ENCODE measurements at places on chromosomes 6 and 20.

DNA sequence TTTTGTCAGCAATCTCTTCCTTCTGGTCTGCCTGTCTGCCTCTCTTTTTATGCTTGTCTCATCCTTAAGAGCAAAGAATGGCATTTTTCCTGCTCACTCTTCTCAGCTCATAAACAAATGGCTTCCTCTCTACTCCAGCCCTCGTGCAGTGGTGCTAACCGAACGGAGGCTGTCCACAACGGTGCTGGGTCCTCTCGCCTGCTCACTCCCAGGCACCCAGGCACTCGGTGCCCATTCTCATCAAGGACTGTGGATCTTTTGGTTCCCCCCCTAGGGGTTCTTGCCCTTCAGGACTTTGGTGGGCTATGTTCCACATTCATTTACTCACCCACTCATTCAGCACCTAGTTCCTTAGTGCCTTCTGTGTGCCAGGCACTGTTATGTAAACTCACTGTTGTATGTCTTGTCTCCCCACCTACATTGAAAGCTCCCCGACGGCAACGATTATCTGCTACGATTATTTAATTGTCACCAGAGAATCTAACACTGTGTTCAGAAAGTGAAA, 113.9 kb downstream of the FYN start:
- DNase-seq: no peak

DNA sequence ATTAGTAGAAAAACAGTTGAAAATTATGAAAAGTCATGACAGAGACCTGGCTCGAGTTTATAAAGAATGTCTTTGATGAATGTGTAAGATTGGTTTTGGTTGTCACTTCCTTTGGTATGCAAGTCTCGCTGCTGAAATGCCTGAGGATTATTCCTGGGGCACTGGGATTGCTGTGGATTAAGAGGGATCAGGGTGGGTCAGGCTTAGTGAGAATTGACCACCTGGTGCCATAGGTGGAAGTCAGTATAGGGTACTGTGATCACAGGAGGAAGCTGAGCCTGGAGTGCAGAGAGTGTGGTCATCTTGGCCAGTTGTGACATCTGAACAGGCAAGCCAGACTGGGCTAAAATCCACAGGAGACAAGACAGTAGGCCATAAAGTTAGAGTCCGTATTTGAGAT, 34.9 kb downstream of the CEP43 start:
- no peak for DNase-seq

- no peak for DNase-seq
Measured at GRCh38 chr6:55282115-55282514, 45.2 kb upstream of the GFRAL start.

- DNase-seq: no peak
Measured at GRCh38 chr20:36167902-36168503, 13.5 kb downstream of the EPB41L1 start.

- DNase-seq: no peak
Measured at GRCh38 chr20:54843865-54844264, 368.5 kb downstream of the DOK5 start.

GRCh38 chr6:71395731-71396409, 107.3 kb downstream of the OGFRL1 start:
- no peak for DNase-seq

- no peak for DNase-seq
Measured at GRCh38 chr6:85684133-85684808, 41.6 kb upstream of the SYNCRIP start.

- DNase-seq: no peak
Measured at GRCh38 chr6:133245007-133245406, 3.9 kb downstream of the EYA4 start.

- DNase-seq: no peak
Measured at GRCh38 chr6:14620522-14620921, 502.9 kb downstream of the CD83 start.

DNA sequence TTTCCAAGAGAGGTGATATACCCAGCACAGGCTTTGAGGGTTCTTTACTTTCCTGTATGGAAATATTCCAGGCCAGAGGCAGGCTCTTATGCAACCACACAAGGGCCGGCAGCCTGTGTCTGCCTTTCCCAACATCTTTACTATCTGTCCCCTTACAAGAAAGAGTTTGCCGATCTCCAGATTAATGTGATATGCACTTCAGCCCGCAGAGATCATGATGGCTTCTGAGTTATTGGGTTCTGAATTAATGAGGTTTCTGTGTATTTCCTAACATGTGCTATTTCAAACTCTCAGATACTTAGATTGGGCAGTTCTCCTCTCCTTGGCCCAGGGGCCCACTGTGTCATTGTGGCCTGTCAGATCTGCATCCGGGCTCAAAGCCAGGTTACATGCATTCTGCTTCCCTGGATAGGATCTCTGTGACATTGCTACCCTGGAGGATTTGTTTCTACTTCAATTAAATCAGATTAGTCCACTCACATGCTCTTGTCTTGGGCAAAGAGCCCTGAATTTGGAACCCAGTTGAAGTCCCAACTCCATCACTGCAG, 56.6 kb downstream of the TGM2 start:
- no peak for DNase-seq

GRCh38 chr6:113137426-113137825, 719.7 kb upstream of the MARCKS start:
- DNase-seq: no peak

GRCh38 chr20:51340451-51340840, 202.1 kb downstream of the NFATC2 start:
- no peak for DNase-seq

DNA sequence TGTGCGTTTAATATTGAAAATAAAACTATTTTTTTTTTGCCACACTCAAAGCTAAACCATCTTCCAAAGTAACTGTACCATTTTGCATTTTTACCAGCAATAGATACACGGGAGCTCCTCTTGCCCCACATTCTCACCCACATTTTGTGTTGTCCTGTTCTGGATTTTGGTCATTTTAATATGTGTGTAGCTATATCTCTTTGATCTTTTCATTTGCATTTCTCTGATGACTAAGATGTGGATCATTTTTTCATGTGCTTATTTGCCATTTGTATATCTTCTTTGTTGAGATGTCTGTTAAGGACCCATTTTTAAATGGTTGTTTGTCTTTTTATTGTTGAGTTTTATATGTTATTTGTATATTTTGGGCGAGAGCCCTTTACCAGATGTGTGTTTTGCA, 1543.5 kb downstream of the GRIK2 start:
- no peak for DNase-seq

DNA sequence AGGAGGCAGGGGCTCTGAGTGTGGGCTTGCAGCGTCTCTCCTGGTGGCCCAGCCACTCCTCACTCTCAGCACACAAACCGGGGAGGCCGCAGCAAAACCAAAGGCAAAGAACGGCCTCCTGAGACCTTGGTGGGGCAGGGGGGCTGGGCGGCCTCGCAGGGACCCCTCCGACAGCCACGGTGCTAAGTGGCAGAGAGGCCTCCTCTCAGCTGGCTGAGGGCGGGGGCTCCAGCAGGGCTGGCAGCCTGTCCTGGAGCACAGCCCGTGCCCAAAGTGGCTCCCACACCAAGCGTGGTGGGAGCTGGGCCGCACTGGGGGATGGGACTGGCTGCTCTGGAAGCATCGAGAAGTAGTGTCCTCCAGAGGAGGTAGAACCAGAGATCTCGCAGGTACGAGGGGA, 334.4 kb downstream of the QKI start:
- no peak for DNase-seq

DNA sequence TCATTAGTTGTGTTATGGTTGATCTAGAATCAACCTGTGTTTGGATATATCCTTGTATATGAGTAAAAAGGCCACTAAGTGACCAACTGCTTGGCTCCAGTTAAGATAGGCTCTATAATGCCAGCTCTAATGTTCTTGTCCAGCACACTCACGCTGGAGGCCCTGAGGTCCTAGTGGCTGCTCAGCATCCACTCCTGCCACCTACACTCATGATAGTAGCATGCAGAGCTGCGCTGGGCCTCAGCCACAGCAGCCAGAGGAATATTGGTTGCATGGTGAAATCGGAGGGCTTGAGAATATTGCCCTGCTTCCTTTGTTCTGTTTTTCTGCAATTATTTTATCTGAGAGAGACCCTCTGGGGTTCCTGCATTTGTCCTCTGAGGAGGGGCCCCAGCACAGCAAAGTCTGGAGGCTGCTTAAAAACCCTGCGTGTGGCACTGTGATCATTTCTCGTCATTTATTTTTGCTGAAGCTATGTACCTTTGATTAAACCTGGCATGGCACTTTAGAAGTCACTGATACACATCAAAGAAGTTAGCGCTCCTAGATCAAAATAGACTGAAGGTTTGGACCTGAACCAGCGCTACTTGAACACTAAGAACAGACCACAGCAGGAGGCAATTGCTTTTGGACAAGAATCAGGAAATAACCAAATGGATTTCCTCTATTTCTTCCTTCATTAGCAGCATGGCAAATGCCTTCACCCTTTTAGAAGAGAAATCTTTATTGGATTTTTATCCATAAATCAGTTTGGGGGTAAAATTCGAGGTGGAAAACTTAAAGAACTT, 398.4 kb upstream of the ID4 start:
- no peak for DNase-seq

- peak; percentile 29 for DNase-seq
Measured at GRCh38 chr6:130848945-130849344, 21.7 kb downstream of the SMLR1 start.

- no peak for DNase-seq
Measured at GRCh38 chr6:75077701-75078100, 128.2 kb downstream of the COL12A1 start.

- DNase-seq: no peak
Measured at GRCh38 chr6:85561750-85562357, 31.8 kb downstream of the SNX14 start.

GRCh38 chr20:59584278-59584925, 19.9 kb upstream of the PHACTR3 start:
- no peak for DNase-seq

DNA sequence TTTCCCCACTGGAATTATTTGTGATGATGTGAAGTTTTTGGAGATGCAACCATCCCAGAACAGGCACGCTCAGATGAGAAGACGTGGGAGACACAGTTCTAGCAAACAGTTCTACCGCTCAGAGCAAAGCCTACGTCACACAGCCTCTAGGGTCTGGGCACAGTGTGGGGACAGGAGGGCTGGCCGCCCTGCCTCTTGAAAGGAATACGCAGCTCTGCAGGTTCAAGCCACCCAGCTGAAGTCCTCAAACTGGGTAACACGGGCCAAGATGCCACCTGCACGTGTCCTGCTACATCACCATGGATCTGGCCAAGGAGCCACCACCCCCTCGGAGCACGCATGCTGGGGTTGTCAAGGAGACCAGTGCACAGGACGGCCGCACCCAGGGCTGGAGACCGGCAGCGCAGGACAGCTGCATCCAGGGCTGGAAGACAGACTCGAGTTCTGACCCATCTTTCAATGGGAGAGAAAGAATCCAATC, 75.0 kb downstream of the NOL4L start:
- peak; percentile 24 for DNase-seq

DNA sequence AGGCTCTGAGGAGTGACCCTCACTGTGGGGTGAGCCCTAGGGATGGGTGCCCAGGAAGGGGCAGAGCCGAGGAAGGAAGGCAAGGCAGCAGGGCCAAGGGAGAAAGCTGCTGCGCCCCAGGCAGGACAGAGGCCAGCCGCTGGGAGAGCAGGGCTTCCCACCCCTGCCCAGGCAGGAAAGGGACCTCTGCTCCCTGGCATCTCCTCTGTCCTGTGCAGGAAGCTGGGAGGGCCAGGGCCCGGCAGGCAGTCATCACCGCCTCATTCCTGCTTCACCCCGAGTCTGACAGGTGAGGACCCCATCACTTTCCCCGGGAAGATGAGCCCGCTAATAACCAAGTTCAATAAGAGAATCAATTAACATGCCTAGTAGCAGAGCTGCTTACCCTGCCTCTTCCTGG, 81.3 kb downstream of the EDN3 start:
- no peak for DNase-seq

GRCh38 chr6:66533921-66534404, 826.9 kb upstream of the EYS start:
- no peak for DNase-seq

GRCh38 chr6:27630727-27631608, 158.1 kb upstream of the ZNF184 start:
- DNase-seq: peak; percentile 76

GRCh38 chr6:155093430-155093829, 98.3 kb downstream of the TIAM2 start:
- peak; percentile 35 for DNase-seq

- no peak for DNase-seq
Measured at GRCh38 chr6:148999929-149000468, 253.2 kb downstream of the UST start.

- DNase-seq: no peak
Measured at GRCh38 chr20:6277661-6278240, 154.9 kb upstream of the FERMT1 start.

DNA sequence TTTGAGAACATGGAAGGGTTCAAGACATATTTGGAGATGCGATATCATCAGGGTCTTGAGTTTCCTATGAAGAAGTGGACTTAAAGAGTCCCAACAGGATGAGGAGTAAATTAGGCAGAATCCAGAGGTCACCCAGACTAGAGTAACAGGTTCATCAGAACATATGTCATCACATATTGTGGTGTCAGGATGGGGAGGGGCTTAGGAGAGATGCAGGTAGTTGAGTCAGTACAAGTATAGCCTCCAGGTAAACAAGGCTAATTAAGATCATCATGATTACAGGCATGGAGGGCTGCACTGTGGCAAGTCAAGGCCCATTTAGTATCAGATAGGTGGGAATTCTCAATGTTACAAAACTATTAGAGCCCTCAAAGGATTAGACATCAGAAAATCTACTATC, 90.1 kb upstream of the PAK5 start:
- DNase-seq: no peak

GRCh38 chr6:5132731-5133130, 47.6 kb downstream of the PPP1R3G start:
- DNase-seq: no peak

- no peak for DNase-seq
Measured at GRCh38 chr6:75543311-75543710, 49.7 kb upstream of the FILIP1 start.

DNA sequence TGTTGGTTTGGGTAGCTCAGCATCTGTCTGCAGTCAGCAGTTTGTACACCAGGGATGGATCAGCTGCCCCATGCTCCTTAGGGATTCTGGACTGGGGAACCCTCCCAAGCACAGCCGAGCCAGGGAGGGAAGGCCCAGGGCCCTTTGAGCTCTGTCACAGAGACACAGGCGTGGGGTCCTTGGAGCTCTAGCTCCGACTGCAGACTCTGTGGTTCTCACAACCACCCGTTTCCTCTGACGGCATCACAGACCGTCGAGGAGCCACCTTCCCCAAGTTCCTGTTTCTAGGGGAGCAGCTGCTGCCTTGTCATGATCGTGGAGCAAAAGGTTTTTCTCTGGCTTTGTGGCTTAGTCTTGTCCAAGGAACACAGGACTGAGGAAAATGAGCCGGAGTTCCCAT, at the start of gene SLA2:
Gene SLA2 (minus strand): TSS at position 199 of the 400 bp plus-strand sequence. CDS start 4,861 bp downstream, outside the sequence.
- peak; percentile 73 for DNase-seq

DNA sequence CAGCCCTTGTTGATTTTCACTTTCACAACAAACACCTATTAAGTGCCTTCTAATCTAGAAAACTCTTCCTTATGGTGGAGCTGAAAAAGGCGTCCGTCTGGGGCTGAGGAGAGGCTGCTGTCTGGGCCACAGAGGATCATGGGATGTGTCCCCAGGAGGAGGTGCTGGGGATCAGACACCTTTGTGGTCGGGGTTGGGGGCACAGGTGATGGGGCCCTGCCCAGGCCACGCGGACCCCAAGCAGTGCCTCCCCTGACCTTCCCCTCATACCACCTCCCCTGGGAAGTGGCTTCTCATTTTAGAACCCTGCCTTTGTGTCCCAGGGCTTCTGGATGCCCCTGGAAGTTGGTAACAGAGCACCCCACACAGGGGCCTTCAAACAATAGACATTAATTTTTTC, 41.1 kb downstream of the SUN5 start:
- no peak for DNase-seq

- no peak for DNase-seq
Measured at GRCh38 chr6:45045253-45045601, 282.9 kb upstream of the RUNX2 start.

All from activated CD4-positive, alpha-beta T cell treated with anti-CD3 and anti-CD28 coated beads, Interleukin-2, amount 50 U/mL, for 48 hours (primary cell).